ENCODE measurements at places on chromosomes 5 and 9.

GRCh38 chr9:128081056-128081455 lies 13.0 kb downstream of the SLC25A25 start:
- no peak for DNase-seq

DNA sequence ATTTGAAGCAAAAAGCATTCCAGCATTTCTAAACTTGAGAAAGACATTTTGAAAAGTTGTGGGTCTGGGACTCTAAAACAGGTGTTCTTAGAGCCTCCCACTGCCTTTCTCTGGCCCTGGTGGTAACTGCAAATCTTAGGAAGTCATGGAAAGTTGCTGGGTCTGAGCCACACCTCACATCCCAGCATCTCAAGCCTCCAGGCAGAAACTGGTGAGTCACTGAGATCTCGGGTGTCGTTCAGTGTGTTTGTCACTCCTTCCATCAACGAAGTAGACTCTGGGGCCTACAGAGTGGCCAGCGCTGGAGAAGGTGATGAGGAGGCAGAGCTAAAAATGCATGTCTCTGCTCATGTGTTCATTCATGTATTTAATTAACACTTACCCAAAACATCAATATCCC lies 59.6 kb upstream of the C5orf58 start:
- no peak for DNase-seq

GRCh38 chr9:124415852-124416484 lies 726 bp upstream of the PSMB7 start:
- DNase-seq: no peak

GRCh38 chr9:77896938-77897667 lies 134.5 kb downstream of the GNAQ start:
- no peak for DNase-seq

GRCh38 chr5:31404325-31404724 lies 127.6 kb downstream of the DROSHA start:
- DNase-seq: no peak

DNA sequence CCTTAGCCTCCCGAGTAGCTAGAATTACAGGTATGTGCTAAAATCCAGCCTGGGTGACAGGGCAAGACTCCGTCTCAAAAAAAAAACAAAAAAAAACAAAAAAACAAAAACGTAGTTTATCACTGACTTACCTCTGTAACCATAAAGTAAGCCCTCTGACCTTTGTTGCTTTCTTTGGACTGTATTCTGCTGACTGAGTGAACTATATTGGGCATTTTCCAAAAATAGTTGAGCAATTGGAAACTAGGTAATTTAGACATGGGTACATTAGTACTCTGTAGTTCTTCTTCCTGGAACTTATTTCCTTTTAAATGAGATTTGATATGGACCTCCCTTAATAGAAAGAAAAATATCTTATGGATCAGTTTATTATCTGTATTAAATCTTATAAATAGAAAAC lies 66.6 kb downstream of the ANKHD1 start:
- no peak for DNase-seq

- DNase-seq: no peak
Measured at GRCh38 chr5:111697881-111698757, 58.9 kb downstream of the NREP start.

DNA sequence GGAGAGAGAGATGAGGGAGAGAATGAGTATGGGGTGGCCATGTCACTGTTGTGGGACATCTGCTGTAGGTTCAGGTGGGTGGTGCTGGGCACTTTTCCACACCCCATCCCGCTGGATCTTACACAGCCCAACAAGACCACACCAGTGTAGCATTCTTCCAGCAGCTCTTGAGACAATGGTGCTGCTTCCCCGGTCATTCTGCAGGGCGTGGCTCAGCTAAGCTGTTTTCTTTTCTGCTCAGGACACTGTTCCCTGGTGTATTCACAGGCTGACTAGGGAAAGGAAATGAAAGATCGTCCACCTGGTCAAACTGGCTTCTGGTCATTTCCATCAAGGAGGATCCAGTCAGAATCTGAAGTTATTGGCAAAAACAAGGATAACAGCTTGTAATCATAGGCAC lies 75.6 kb downstream of the S1PR3 start:
- DNase-seq: no peak

DNA sequence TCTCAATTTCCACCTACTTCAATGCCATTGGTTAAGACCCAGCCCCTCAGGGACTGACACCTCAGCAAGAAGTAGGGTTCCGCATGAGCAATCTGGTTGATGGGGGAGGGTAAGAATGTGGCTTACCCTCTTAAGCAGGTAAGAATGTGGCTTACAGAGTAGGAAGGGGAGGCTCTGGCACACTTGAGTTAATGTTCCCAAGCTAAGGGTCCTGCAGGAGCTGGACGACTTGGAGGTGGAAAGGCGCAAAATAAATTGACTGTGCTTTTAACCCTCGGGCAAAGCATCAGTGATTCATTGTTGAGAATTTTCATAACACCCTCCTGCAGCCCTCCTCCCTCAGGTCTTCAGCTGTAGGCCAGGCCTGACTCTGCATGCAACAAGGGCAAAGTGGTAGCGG lies 24.9 kb upstream of the ADRA1B start:
- DNase-seq: no peak

DNA sequence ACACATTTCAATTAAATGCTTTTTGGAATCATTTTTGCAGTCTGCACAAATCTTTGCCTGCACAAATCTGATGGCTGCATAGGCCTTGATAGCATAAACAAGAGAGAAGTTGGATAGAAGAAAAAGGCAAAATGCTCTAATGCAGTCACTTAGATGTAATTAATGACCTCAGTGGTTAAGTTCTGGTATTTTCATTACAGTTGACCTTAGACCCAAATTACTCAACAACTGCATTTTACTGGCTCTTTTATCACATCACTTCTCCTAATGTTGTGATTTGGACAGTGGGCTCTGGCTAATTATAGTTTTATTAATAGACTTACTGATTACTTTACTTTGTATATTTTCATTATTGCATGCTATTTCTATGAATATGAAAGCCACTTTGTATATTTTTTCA lies 34.3 kb downstream of the NTRK2 start:
- DNase-seq: no peak

DNA sequence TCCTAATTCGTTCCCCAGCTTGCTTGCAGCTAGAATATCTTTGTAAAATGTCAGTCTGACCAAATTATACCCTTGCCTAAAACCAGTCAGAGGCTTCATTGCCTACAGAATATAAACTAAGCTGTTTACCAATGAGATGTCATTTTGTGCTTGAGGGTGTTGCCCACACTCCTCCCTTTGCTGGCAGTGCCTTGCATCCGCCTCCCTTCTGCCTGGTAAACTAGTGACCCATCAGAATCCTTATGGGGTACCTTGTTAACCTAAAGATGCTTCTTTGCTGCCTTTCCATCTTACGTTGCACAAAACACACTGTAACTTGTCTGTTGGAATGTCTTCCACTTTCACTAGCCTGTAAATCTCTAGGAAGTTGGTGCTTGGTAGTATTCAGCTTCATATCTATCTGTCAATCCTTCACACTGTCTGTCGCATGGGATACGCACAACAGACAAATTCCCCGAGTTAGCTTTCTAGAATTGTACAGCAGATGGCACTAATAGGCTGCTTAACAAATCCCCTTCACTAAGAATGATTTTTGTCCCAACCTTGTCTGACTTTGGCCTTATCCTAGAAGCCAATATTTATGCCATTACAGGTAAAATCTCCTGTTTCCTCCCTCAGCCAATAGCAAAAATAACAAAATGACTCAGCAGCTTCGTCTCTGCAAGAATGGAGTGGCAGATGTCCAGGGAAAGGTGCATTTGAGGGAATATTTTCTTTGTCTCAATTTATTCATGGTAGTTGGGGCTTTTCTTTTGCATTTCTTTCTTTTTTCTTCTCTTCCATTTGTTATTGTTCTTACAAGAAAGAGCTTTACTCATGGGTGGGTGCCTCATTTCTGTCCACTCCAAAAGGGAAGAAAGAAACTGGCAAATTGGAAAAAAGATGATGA lies 3.0 kb downstream of the NUDT2 start:
- no peak for DNase-seq

GRCh38 chr5:142016556-142016955 lies 3.7 kb upstream of the GNPDA1 start:
- no peak for DNase-seq

DNA sequence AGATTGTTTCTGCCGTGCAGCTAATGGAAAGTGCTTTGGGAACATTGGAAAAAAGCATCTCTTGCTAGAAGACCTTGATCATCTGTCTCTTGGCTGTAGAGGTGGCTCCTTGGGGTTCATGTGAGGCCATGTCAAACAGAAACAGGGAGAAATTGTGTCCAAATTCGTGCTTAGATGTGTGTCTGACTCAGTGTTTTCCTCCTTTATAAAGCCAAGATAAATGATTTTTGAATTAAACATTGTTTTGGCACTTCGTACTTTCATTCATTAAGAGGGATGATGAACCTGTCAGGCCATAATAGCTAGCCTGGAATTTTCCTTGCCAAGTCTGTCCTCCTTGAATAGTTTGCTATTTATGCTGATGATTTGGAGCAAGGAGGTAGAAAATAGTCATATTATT lies 143.8 kb downstream of the FBXL7 start:
- DNase-seq: no peak

DNA sequence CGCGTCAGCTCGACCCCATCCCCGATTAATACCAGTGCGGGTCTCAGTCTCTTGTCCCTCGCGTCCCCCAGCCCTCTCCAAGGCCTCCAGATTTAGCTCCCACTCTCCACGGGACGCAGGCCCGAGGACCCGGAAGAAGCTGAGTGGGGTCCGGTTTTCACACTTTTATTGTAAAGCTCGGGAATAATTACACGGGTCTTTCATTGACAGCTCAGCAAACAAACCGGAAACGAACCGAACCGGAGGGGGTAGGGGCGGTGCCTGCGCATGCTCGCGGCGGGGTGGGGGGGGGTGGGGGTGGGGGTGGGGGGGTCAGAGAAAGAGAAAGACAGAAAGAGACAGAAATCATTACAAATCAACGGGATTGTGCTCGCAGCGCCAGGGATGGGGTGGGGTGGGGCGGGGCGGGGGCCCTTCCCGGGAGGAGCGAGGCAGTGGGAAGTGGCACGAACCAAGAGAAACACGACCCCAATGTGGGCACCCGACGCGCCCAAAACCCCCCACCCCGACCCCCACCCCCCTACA lies 27.9 kb downstream of the PCDH1 start:
- DNase-seq: no peak

- DNase-seq: no peak
Measured at GRCh38 chr9:38337706-38338264, 54.7 kb upstream of the ALDH1B1 start.

GRCh38 chr5:177982072-177982727 lies 13.8 kb downstream of the PROP1 start:
- no peak for DNase-seq

- no peak for DNase-seq
Measured at GRCh38 chr5:58149345-58149744, 310.5 kb downstream of the PLK2 start.

GRCh38 chr5:42721484-42721883 lies 35.1 kb upstream of the CCDC152 start:
- no peak for DNase-seq

GRCh38 chr5:124859027-124859426 lies 112.6 kb upstream of the ZNF608 start:
- DNase-seq: no peak

DNA sequence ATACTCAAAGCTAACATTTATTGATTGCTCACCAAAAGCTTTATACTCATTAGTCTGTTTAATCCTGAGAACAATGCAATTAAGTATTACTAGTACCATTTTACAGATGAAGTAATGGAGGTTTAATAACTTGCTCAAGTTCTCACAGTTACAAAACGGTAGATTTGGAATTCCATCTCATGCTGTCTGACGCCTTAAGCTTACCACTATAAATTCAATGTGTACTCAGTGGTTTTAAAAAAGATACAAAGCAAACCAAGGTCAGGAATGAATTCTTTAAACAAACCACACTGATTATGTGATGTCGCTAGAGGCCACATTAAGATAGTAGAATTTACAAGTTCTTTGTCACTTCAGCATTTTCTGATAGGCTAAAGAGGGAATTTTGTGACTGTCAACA lies 1.2 kb upstream of the C5orf63 start:
- DNase-seq: no peak

- DNase-seq: no peak
Measured at GRCh38 chr5:18068826-18069225, 434.6 kb downstream of the TAF11L14 start.

DNA sequence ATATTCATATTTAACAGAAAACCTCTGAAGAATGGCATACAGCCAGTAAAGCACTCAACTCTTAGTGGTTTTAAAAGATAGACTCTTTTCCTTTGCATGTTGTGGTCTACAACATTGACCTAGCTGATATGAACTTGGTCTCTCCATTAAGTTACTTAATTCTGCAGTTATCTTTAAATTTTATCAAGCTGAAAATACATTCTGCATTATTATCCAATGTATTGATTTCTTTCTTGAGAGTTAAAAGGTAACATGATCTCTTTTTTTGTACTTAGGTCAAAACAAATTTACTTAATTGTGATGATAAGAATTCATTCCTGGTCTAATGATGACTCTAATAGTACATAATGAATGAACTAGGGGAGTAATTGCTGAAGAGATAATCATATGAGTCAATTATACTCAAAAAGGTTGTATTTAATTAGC lies 132.9 kb downstream of the STARD4 start:
- DNase-seq: no peak

DNA sequence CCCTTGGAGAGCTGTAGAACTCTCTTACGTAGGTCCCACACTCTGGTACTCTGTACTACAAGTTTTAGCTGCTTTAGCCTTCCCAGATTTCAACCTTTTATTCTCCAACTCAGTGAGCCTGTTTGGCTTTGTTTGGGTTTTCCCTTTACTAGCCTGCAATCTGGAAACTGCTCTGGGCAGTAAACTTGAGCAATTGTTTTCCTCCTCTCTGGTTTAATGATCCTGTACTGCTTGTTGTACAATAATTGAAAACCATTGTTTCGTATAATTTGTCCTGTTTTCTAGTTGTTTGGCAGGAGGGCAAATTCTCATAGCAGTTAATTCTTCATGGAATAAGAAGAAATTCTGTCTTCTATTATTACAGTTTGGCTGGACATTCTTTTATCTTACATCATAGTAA lies 62.8 kb upstream of the TLX3 start:
- DNase-seq: no peak

- DNase-seq: no peak
Measured at GRCh38 chr5:83559118-83559785, 87.7 kb downstream of the VCAN start.

- DNase-seq: no peak
Measured at GRCh38 chr5:158514986-158515359, 584.7 kb downstream of the EBF1 start.

DNA sequence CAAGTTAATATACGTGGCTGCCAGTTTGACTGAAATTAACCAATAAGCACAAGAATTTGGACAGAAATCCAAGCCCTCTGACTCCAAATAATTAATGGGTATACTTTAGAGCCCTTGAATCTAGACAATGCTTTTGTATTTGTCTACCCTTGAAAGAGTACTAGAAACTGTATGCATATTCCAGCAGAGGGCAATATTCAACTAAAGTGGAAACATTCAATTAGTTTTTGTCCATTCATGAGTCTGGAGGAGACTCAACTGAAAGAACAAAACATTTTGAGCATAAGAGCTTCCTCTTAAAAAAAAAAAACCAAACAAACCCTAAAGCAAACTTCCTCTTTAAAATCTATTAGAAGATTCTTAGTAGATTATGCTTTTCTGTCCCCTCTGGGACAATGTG lies 157.8 kb downstream of the ARHGEF28 start:
- no peak for DNase-seq

- no peak for DNase-seq
Measured at GRCh38 chr5:41482715-41483114, 27.7 kb downstream of the PLCXD3 start.
